Cortex of kidney (tissue), 1 donor: ENCODE measurements at places on chromosomes 5 and 9.

GRCh38 chr5:40333459-40334241 is 346.1 kb upstream of the PTGER4 start:
- DNase-seq, result no peak

- no peak for DNase-seq
Observed at GRCh38 chr5:56432321-56432720, 199.2 kb upstream of the ANKRD55 start.

DNA sequence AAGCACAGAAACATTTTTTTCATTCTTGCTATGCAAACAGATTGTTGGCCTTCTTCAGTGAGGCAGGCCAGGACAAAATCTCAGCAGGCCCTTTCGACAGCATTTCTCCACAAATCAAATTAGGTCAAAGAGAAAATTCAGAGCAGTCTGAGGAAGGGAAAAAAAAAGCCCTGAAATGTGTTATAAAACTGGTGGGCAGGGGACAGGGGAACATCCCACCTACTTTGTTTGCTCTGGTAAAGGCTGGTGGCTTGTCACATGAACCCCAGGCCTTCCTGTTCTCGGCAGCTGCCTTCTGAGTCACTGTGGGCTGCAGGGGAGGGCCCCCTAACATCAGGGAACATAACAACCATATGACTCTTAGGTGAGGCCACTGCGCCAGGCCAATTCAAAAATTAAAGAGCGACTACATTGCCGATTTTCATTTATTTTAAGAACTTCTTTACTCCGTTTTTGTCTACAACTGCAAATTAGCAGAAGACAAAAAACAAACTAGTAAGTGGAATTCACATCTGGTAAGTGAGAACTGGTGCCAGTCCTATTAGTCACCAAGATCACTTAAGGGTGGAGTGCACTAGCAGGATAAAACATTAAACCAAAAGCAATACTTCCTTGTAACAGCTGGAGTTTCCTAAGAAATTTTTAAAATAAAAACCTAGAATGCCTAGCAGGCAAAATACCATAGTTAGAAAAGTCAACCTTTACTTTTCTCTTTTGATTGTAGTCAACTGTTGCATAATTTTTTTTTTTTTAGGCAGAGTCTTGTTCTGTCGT is 46.2 kb upstream of the DENND4C start:
- DNase-seq, result no peak

DNA sequence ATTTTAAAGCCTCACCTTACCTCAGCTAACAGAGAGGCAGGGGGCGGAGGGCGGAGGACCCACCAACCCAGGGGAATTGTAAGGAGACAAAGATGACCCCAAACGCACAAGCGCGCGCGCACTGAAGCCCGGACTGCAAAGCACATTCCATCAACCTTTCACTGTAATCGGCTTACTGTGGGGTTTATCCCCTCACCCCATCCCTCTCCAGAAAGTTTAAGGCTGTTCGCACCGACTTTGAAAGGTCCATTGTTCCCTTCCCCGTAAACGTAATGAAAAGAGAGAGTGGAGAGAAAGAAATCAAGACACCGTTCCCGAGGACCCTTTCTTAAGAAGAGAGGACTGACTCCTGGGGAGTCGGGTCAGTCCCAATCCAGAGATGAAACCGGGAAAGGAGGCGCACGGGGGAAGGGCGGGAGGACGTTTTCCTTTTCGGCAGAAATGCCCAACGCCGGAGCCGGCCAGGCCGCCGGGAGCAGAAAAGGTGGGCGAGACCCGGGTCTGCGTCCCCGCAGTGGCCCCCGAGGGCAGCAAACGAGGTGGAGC is 464 bp downstream of the CEMIP2 start:
- DNase-seq, result no peak

DNA sequence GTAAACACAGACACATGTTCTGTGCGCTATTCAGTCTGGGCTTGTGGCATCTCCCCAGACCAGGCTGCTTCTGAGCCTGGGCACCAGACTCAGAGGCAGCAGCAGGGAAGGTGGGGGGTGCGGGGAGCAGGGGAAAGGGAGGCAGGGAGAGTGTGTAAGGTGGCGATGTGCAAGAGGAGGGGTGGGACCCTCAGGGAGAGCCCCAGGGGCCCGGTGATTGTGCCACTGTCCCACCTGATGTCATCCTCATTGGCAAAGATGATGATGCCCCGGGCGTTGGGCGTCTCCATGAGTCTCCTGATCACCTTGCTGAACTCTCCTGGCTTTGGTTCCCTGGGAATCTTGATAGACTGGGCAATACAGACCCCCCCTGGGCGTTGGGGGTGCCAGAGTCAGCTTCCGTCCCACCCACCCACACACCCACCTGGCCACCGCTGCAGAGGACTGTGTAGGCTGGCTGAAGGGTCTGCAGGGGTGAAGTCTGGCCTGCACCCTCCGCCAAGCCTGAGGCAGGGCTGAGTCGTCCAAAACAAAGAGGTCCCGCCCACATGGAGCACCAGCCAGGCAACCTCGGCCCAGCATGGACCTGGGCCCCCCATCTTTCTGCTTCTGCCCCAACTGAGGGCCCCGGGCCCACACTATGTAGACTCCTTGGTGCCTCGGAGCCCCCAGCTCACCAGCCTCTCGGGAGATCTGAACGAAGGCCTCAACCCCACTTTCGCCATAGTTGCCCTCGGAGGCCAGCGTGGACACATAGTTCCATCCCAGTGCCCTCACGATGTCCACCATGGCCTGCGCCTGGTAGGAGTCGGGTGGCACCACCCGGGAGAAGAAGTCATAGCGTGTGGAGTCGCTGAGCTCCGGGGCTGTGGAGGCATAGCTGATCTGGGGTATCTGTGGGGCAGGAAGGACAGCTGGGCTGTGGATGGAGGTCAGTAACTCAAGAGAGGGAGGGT is 3.7 kb downstream of the GRM6 start:
- DNase-seq, result no peak

GRCh38 chr5:31396611-31397295 is 135.1 kb downstream of the DROSHA start:
- no peak for DNase-seq

- no peak for DNase-seq
Observed at GRCh38 chr9:110729641-110730040, 61.0 kb downstream of the MUSK start.

- no peak for DNase-seq
Observed at GRCh38 chr9:72322259-72322658, 42.7 kb downstream of the ZFAND5 start.

GRCh38 chr9:34629491-34629808 is 584 bp upstream of the ARID3C start:
- no peak for DNase-seq

DNA sequence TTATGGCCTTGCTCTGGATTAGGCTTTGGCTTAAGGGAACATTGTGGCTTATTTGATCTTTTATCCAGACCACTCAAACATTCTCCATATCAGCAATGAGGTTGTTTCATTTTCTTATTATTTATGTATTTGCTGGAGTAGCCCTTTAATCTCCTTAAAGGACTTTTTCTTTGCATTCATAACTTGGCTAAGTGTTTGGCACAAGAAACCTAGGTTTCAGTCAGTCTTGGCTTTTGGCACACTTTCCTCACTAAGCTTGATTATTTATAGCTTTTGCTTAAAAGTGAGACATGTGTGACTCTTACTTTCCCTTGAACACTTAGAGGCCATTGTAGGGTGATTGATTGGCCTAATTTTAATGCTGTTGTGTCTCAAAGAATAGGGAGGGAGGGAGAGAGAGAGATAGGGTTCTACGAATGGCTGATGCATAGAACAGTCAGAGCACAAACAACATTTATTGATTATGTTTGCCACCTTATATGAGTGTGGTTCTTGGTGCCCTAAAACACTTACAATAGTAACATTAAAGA is 2265.3 kb upstream of the C9orf72 start:
- no peak for DNase-seq

GRCh38 chr9:1832960-1833359 is 182.2 kb upstream of the SMARCA2 start:
- no peak for DNase-seq

GRCh38 chr9:131324736-131325679 is 35.5 kb downstream of the PLPP7 start:
- DNase-seq, result no peak

GRCh38 chr9:134063571-134064450 is 4.0 kb downstream of the BRD3 start:
- DNase-seq, result no peak

GRCh38 chr9:7869340-7869739 is 69.8 kb upstream of the DMAC1 start:
- no peak for DNase-seq

DNA sequence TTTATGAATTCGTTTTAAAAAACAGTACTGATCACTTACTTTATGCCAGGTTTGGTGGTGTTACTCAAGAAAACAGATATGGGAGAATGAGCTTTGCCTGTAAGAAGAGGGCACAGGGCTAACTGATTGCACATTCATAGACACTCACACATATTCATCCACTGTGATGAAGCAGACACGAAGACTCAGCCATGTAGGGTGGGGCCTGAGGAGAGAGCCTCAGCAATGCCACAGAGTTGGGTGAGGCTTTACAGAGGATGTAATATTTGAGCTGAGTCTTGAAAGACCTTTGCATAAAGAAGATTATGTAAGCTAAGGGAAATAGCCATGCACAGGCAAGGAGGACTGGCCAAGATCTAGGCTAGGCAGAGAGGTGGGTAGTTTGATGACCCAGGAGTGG is 472.8 kb downstream of the PSAT1 start:
- no peak for DNase-seq

DNA sequence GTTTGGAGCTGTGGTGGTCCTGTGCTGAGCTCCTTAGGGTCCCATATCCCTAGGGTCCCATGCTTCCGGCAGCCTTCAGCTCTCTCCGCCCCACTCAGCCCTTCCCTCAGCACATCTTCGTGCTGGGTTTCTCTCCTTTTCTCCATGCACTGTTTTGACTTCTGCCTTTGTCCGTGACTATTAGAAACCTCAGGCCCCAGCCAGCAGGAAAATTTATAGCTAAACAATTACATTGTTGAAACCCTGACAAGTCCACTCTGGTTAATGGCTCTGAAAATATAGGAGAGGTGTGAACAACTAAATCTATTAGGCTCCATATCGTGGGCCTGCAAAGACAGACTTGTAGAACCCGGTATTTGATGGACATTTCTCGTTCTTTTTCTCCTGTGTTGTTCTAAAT is 523.7 kb downstream of the CCDC171 start:
- DNase-seq, result no peak

GRCh38 chr5:1037671-1038416 is 29.2 kb downstream of the NKD2 start:
- DNase-seq, result no peak

GRCh38 chr5:119009131-119009530 is 20.8 kb upstream of the DTWD2 start:
- DNase-seq, result no peak

GRCh38 chr5:59586841-59587240 is 306.7 kb downstream of the PDE4D start:
- DNase-seq, result no peak

DNA sequence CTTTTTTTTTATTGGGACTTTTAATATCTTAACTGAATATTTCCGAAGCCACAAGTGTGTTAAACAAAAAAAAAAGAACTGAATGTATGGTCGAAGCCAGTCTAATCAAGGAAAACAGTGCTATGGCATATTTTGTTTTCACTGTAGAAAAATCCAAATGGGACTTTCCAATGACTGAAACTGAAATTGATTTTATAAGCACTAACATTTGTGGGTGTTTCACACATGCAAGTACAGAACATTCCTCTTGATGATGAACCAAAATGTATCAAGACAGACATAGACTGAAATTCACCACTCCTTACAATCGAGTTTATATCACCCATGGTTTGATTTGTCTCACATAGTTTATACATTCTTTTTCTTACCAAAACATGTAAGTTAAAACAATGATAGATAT is 1026.8 kb downstream of the CDH18 start:
- DNase-seq, result no peak

GRCh38 chr9:131776473-131776872 is 36.6 kb upstream of the RAPGEF1 start:
- no peak for DNase-seq

GRCh38 chr5:87116825-87117512 is 150.7 kb upstream of the RASA1 start:
- no peak for DNase-seq

GRCh38 chr5:55622460-55622859 is 87.7 kb upstream of the PLPP1 start:
- no peak for DNase-seq

- DNase-seq, result no peak
Observed at GRCh38 chr5:160317434-160317833, 5.1 kb upstream of the CCNJL start.

GRCh38 chr5:138553437-138554095 is 10.5 kb upstream of the ETF1 start:
- DNase-seq, result no peak

DNA sequence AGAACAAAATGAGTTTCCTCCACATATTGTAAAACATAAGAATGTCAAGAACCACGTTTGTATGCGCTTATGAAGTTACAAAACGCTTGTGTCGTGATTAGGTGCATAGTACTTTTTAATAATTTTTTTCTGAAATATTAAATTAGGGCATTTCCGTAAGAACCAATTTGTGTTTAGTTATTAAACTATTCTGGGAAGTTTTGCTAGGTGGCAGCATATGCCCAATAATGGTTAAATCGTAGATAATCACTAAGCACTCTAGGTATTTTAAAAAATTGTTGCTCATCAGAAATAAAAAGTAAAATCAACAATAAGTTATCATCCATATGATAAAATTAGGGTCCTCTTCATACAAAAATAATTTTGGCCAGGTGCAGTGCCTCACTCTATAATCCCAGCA is 5.4 kb downstream of the SRFBP1 start:
- DNase-seq, result no peak

DNA sequence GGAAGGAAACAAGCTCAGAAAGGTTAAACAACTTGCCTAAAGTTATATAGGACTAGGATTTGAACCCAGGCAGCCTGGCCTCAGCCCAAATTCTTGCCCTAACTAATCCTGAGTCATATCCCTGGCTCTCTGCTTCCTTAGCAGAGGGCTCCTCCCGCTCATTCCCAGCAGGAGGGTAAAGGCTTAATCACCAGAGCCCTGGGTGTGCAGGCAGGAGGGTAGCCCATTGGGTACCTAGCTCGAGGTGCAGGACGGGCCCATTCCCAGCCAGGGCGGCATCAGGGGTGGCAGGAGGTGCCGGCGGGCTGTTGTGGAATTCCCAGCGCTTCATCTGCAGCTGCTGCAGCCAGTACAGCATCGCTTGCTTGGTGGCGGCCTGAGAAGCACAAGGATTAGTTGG is 3.9 kb downstream of the TBC1D2 start:
- no peak for DNase-seq

DNA sequence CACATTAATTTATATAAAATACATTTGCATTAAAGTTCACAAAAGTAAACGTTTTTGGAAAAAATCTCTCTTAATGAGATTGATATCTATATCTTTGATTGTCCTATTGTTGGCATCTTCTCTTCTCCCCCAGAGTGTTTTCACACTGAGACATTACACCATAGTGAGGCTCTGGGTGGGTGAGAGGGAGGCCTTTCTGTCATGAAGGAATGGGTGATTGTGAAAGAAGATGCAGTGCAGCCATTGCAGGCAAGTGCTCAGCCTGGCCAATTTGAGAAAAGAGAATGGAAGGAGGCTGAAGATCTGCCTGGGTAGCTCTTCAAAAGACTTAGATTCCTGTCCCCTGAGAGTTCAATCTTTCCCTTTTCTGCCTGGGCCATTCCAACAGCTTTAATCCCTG is 140.8 kb downstream of the SLC12A2 start:
- DNase-seq, result no peak
